ENCODE measurements at places on chromosomes 5 and 9. TPM values are rescaled to one million over a fixed set of nuclear protein-coding genes. Genes with fewer than 3 reads are reported as not detected.

TMOD1 gene
- 2.1 TPM for total RNA-seq

OTP gene
- 0.05 TPM for total RNA-seq

DMRT3 gene
- not detected for total RNA-seq

GABRA6 gene
- total RNA-seq: not detected

SLC23A1 gene
- 1.3 TPM for total RNA-seq

TMEM245 gene
- 57.2 TPM for total RNA-seq

SPATA31C1 gene
- not detected for total RNA-seq

MTREX gene
- total RNA-seq: 36.2 TPM

GRM6 gene
- total RNA-seq: not detected

SCGB3A2 gene
- total RNA-seq: not detected
